CMK (cell line): ENCODE measurements at places on chromosomes 6 and 20.

- no peak for DNase-seq
Observed at GRCh38 chr20:4791121-4791520, 69.4 kb downstream of the PRND start.

GRCh38 chr6:107318100-107318736, 141.1 kb downstream of the PDSS2 start:
- DNase-seq = peak; percentile 27

DNA sequence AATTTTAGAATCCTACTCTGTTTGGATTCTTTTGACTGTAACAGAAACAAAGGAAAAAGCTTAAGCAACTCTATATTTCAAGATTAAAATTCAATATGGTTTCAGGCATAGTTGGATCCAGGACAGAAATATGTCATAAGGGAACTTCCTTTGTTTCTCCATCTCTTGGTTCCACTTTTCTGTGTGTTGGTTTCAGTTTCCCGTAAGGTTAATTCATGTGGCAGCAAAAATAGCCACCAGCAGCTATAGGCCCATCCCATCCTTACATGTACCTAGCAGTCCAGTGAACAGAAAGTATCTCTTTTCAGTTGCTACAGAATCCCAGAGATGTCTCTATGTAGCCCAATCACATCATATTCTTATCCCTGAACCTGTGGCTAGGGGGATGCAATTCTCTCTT, 8.8 kb upstream of the FAM8A1 start:
- DNase-seq = no peak

- DNase-seq = no peak
Observed at GRCh38 chr6:100662264-100662663, 197.5 kb upstream of the SIM1 start.

DNA sequence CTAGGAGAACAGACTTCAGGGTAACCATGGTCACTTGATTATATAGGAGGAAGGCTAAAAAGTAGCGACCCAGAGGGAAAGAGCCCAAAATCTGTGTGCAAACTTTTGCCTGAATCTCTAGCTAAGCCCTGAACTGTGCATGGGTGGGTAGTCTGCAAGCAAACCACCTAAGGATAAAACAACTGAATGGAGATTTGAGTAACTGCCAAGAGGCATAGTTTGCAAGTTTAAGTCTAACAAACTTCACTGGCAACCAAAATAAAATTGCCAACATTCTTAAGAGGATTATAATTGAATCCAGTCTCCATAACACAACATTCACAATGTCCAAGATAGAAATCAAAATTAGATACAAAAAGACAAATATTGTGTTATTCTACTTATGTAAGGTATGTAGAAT, 192.0 kb upstream of the PLN start:
- no peak for DNase-seq

GRCh38 chr6:81865712-81866111, 113.2 kb upstream of the TENT5A start:
- no peak for DNase-seq

DNA sequence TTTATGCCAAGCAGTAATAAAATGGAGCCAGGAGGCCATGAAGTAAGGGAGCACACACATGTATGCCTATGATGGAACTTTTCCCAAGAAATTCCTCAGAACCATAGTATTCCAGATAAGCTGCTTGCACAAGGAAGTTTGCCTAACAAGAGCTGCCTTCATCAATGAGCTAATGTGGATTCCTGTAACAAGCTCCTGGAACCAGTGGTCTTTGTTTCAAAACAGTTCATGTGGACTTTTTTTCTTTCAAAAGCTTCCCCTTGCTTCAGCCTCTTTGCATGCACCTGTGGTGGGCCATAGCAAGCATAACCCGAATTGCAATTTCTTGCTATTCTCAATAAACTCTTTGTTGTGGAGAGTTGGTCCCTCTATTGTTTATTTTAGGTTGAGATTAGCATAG, 359.6 kb downstream of the UTRN start:
- no peak for DNase-seq

GRCh38 chr6:11201772-11202512, 30.5 kb downstream of the NEDD9 start:
- no peak for DNase-seq

GRCh38 chr6:121549736-121550135, 114.3 kb downstream of the GJA1 start:
- no peak for DNase-seq

GRCh38 chr6:151004383-151005024, 139.0 kb downstream of the MTHFD1L start:
- no peak for DNase-seq

DNA sequence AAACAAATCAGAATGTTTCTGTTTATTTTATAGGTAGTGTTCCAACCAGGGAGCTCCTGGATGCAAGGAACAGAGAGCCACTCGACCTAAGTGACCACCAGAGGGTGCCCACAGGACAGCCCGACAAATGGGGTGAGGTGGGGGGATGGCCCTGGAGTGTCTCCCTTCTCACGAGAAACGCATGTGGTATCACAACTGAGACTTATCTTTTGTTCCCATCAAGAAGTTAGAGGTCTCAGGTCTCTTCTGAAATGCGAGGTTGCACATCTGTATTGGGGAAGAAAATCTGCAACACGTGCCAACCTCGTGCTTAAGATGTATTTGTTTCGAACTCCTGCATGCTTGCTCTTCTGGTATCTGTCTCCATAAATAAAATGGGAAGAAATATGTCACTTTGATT, 104.0 kb downstream of the ISM1 start:
- peak; percentile 22 for DNase-seq

- no peak for DNase-seq
Observed at GRCh38 chr6:1864496-1864895, 254.8 kb downstream of the FOXC1 start.

DNA sequence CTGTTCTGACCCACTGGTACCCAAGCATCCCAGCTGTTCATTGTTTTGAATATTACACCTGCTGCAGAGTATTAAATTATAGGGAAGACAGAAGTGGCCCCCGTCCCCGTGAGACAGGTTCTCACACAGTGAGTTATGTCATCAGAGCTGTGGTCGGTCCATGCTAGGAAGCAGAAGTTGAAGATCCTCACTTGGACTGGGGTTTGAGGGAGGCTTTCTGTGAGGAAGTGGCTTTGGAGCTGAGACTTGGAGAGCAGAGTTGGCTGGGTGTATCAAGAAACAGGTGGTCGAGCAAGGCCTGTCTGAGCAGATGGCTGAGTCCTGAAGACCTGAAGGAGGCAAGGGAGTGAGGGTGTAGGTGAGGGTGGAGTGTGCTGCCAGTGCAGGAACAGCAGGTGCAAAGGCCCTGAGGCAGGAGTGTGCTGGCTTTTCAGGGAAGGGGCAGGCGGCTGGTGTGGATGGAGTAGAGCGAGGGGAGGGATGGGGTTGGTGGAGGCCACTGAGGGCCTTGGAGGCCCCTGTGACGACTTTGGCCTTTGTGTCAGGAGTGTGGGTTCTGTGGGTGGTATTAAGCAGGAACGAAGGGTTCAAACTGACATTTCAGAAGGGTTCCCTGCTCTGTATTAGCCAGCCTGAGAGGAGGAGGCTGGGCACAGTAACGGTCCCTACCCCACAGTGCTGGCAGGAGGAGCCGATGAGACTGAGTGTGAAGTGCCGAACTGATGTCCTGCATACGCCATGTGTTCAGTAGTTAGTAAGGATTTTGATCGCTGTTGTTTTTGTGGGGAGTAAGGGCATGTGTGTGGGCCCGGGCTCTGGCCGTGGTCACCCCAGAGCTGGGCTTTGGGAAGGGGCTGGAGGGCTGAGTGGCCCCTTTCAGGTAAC, 11.8 kb downstream of the SRC start:
- no peak for DNase-seq

GRCh38 chr20:53677447-53678314, 84.0 kb upstream of the ZNF217 start:
- DNase-seq = peak; percentile 39

- DNase-seq = peak; percentile 11
Observed at GRCh38 chr6:84428300-84428907, 201.0 kb upstream of the CEP162 start.

DNA sequence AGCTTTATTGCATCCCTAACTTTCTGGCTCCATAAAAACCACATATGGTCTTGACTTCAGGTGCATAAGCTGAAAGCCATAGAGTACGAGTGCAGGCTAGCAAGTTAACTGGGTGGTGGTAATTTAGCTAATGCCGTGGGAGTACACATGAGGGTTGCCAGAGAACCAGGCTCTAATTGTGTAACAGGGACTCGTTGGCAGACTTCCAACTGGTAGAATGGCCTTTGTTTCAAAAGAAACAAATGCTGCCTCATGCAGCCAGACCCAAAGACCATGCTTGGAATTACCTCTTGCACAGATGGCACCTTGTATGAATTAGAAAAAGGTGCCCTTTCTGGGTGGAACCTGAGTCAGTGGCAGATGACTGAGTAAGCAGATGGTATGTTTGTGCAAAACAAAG, 73.2 kb downstream of the LY86 start:
- no peak for DNase-seq

- no peak for DNase-seq
Observed at GRCh38 chr20:3621111-3621510, 42.1 kb downstream of the GFRA4 start.
